ENCODE measurements at places on chromosomes 11 and 22.

GRCh38 chr11:92859156-92859690 lies 110.2 kb upstream of the MTNR1B start:
- no peak for DNase-seq

DNA sequence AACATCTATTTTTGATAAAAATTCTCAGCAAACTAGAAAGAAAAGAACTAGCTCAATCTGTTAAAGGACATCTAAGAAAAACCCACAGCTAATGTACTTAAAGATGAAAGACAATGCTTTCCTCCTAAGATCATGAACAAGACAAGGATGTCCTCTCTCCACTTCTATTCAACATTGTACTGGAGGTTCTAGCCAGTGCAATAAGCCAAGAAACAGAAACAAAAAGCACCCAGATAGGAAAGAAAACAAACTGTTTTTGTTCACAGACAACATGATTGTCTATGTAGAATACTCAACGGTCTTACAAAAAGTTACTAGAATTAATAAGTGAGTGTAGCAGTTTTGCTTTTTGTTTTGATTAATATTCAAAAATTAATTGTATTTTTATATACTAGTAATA lies 7.8 kb downstream of the CD3D start:
- DNase-seq = no peak

GRCh38 chr22:20240447-20240764 lies 27.7 kb downstream of the RTN4R start:
- no peak for DNase-seq

GRCh38 chr11:120956710-120957495 lies 67.0 kb upstream of the TBCEL start:
- no peak for DNase-seq

DNA sequence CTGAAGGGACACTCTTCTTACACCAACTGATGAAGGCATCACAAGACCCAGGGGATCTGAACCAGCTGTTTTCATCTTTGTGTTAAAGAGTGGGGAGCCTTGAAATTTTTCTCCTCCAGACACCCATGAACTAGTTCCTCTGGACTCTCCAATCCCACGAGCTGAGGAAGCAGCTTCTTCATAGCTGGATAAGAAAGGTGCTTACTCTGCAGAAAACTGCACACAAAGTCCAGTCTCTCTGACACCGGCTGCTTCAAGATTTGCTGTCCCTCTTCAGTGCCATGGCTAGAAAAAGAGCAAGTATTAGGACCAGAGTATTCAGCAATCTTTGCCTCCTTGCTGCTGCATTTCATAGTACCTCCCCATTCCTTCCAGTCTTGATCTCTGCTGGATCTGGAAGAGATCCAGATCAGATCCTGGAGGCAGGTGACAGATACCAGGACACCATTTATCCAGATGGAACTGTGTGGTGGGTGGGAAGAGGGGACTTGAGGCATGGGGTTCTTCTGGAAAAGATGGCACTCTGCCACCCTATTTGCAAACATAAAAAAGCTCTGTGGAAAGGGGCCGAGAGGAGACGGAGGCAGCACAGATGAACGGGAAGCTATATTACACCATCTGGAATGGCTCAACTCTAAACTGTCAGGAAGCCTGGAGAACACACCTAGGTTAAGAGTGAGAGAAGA lies 25.5 kb downstream of the IL18BP start:
- DNase-seq = no peak

GRCh38 chr11:119741369-119742262 lies 12.6 kb upstream of the NECTIN1 start:
- DNase-seq = no peak

DNA sequence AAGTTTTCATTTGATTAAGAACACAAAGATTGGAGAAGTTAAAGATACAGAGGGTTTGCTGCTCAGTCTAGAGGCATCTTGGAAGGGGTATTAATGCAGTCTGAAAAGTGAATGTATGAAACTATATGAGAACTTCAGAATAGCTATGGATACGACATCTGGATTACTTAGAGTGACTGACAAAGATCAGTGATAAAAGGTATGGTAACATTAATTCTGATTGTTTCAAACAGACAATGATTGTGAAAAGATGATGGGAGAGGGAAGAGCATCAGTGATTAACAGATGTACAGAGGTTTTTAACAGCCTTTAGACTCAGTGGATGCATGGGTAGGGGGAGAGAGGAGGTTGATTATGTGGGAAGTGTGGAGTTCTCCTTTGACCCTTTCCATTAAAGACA lies 919.4 kb upstream of the CNTN5 start:
- DNase-seq = no peak

DNA sequence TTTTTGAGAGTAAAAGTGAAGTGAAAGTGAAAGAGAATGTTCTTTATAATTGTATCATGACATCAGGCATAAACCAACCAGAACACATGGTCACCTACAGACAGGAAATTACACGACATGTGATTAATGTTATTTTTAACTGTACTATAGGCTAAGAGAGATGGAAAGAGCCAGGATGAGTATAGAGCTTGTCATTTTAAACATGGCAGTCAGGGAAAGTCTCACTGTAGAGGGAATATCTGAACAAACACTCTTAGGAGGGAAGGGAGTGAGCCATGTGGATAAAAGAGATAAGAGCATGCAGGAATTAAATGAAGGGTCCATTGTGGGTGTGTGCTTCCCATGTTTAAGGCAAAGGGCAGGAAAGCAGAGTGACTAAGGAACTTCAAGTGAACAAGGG lies 599.1 kb upstream of the FAT3 start:
- no peak for DNase-seq

DNA sequence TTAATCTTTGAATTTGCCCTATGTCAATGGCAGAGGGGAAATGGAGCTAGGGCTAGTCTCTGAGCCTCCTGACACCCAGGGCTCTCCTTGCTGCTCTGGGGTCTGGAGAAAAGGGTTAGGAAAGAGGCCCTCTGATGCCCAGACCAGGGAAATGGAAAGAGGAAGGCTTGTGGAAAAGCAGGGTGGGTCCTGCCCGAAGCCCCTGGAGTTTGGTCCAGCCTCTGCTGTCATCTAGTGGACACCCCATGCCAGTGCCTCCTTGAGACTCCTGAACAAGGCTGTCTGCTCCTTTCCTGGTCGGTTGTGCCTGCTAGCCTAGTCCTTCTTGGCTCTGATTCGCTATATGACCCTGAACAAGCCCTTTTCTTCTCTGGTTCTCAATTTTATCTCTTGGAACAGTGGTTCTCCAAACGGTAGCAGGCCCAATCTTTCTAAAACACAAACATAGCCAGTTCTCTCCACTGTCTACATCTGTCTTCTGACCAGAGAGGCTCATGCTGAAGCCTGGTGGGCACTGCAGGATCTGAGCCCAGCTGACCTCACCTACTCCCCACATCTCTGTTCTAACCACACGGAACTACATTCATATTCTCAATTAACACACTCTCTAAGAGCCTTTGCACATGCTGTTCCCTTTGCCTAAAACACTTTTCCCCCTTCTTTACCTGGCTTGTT lies 8.8 kb upstream of the PLA2G3 start:
- DNase-seq = peak; percentile 76

Measured in HCEC 1CT (cell line).